Liver (tissue), 10 donors: ENCODE measurements at places on chromosomes 2 and 18. TPM values are rescaled to one million over a fixed set of nuclear protein-coding genes. Genes with fewer than 3 reads are reported as not detected.

DNA sequence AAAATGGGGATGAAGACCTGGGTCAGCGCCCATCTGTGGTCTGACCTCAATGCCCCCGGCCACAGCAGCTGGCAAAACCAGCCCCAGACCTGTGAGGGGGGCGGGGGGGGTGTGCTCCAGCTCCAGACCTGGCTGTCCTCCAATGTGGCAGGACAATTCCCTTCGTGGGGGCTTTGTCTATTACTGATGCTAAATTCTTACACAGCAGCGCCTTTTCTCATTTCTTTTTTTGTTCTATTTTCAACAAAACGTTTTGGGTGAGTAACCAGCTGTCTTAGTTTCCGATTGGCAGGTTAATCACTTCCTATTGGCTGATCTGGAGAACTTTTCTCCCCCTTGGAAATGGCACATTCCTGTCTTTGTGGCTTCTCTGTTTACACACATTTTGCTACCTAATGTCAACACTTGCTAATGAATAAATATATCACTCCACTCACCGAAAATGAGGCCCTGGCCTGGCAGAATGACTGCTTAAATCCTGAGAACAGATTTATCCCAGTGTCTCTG, 4.4 kb downstream of the SMAD7 start:
- no peaks in the 10 kb centered on the region for H3K27me3 ChIP-seq
- H3K36me3 ChIP-seq, result no peaks in the 10 kb centered on the region
- DNase-seq, result no peak
- peaks cover 18% of the 10 kb centered on the region for H3K4me1 ChIP-seq
- no peak overlapping the region for H3K4me3 ChIP-seq
- H3K27ac ChIP-seq, result peak overlapping the region; percentile 66

DNA sequence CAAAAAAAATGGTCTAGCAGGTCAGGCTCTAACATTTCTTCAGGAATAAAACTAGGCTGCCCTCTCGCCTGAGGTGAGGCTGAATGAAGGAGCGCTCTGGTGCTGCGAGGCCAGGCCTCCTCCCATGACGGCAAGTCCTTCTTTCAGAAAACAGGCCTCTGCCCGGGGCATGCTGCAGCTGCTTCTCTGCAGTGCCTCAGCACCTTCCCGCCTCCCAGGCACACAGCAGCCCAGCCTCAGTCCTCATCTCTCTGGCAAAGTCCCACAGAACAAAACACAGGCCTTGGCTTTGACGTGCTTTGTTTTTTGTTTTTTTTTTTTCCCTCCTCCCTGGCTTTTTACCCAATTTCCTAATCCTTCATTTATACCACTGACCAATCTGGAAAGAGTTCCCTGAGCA, 74.8 kb downstream of the BCL11A start:
- no peak for DNase-seq
- no peak overlapping the region for H3K4me3 ChIP-seq

DNA sequence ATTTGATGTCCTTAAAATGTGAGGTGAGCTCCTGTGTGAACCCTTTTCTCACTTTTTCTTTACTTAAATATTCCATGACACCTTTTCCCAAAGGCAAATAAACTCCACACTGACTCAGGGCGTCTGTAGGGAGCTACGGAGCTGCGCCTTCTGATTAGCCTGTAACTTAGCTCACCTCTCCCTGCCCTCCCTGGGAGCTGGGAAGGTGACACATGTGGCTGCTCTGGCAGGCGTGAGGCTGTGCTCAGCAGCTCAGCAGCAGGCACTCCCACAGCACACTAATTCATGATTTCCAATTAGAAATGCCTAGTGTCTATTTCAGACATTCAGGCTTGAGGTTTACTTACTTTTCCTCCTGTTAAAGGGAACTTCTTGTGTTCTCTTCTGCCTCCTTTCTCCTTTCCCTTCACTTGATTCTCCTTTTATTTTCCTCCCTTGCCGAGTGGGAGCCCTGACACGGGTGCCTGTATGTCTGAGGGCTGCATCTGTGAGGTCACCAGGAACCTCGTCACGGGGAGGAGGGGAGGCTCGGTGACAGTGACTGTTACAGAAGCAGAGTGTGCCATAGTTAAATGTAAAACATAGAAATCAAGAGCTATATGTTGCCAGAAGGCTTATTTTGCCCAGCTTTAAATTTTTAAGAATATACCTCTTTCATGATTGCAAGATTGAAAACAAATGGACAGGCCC, 437.1 kb downstream of the DCDC2C start:
- no peaks in the 10 kb centered on the region for H3K36me3 ChIP-seq
- no peak for DNase-seq
- H3K4me3 ChIP-seq, result no peak overlapping the region
- no peaks in the 10 kb centered on the region for H3K4me1 ChIP-seq

GRCh38 chr2:173922068-173922467, 43.1 kb downstream of the SP3 start:
- no peaks in the 10 kb centered on the region for H3K27me3 ChIP-seq
- H3K27ac ChIP-seq, result no peak overlapping the region
- no peak for DNase-seq
- H3K4me1 ChIP-seq, result no peaks in the 10 kb centered on the region

DNA sequence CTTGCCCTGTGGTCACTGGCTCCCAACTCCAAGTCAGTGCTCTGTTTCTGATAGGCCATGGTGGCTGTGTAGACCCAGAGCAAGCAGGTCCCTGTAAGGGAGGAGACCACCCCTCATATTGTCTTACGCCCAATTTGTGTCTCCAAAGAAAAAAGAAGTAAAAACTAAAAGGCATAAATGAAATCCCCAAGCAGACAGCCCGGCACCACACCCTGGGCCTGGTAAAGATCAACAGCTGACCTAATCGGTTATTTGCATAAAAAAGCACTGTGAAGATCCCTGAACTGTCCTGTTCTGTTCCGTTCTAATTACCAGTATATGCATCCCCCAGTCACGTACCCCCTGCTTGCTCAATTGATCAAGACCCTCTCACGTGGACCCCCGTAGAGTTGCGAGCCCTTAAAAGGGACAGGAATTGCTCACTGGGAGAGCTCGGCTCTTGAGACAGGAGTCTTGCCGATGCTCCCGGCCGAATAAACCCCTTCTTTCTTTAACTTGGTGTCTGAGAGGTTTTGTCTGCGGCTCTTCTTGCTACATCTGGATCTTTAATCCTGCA, 364.1 kb upstream of the HS6ST1 start:
- no peaks in the 10 kb centered on the region for H3K27me3 ChIP-seq
- no peak overlapping the region for H3K27ac ChIP-seq
- no peaks in the 10 kb centered on the region for H3K4me1 ChIP-seq
- H3K36me3 ChIP-seq, result no peaks in the 10 kb centered on the region
- no peak for DNase-seq
- H3K4me3 ChIP-seq, result no peak overlapping the region

DNA sequence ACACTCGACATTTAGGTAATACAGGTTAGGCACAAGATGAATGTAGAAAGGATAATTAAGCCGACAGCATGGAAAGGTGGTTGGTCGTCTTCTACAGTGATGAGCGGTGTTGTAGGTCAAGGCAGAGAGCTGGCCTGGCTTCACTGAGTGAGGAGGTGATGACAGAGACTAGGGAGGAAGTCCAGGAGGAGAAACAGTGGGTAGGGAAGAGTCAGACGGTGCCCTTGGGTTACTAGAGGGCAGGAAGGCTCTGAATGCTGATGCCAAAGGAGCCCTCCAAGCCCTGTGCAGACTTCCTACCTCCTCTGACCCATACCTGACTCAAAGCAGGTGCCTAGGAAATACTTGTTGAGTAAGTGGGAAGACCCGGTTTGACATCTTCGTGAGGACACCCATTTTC, 100.8 kb downstream of the ITGB1BP1 start:
- H3K4me3 ChIP-seq, result no peak overlapping the region
- no peaks in the 10 kb centered on the region for H3K36me3 ChIP-seq
- no peaks in the 10 kb centered on the region for H3K4me1 ChIP-seq
- no peak for DNase-seq
- no peaks in the 10 kb centered on the region for H3K27me3 ChIP-seq
- H3K27ac ChIP-seq, result no peak overlapping the region

NEU4 gene
- total RNA-seq, result 5.4 TPM

UGGT1 gene
- 74.7 TPM for total RNA-seq

PROKR1 gene
- not detected for total RNA-seq

DSG1 gene
- total RNA-seq, result 2.9 TPM

CRACDL gene
- total RNA-seq, result 0.42 TPM

TSPYL6 gene
- not detected for total RNA-seq
